Activated CD4-positive, alpha-beta T cell treated with anti-CD3 and anti-CD28 coated beads, Interleukin-2, amount 50 U/mL, for 48 hours (primary cell): ENCODE measurements at places on chromosomes 6 and 20.

- no peak for DNase-seq
Observed at GRCh38 chr20:63074182-63074581, 67.4 kb upstream of the BHLHE23 start.

DNA sequence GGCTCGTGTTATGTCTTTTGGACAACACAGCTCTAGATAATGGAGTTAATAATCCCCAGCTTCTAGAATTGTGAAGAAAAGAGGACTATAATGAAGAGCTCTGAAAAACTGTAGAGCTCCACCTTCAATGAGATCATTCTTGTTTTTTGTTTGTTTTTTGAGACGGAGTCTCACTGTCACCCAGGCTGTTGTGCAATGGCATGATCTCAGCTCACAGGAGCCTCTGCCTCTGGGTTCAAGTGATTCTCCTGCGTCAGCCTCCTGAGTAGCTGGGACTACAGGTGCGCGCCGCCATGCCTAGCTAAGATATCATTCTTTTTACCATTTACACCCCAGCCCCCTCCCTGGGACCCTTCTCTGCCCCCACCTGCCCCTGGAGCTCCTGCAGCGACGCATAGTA is 36.6 kb downstream of the ERGIC3 start:
- DNase-seq: no peak

DNA sequence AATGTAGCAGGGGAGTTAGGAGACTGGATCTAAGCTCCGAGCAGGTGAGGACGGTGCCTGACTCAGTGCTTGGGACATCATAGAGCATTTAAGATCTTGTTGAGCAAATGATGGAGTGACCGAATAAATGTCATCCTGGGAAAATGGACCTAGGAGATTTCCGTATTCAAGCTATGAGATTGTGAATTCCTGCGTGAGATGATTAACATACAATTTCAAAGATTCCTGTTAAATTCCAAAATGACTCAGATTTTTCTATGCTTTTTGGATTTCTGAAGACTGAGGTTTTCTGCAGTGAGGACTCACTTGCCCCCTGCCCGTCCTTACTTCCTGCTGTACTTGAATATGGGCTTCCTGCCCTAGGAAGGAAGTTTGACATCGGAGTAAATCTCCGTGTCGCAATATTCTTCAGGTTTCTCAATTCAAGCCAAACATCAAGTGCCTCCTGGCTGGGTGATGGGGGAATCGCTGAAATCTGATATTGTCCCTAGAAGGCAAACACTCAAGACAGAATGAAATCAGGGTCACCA is 5.2 kb downstream of the SYTL3 start:
- no peak for DNase-seq

GRCh38 chr20:2109425-2110210 is 8.0 kb downstream of the STK35 start:
- DNase-seq: no peak

GRCh38 chr6:138486249-138487101 is 12.8 kb downstream of the NHSL1 start:
- DNase-seq: no peak

DNA sequence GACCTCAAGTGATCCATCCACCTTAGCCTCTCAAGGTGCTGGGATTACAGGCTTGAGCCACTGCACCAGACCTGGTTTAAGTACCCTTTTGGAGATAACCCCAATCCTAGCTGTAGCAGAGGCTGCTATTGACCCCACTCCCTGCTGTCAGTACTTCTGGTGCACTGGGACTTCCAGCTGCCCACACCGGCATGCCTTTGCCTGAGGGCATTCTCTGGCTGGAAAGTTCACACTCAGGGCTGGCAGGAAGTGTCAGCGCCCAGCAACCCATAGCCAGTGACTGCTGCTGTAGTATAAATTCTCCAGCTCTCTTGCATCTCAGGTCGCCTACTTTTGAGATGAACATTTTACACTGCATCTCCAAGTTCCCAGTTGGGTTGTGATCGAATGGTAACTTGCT is 75.3 kb downstream of the UTRN start:
- DNase-seq: no peak

- DNase-seq: no peak
Observed at GRCh38 chr6:154123155-154123956, 84.3 kb downstream of the OPRM1 start.

- DNase-seq: no peak
Observed at GRCh38 chr6:7241160-7241559, 71.8 kb downstream of the SSR1 start.

GRCh38 chr6:151772446-151772845 is 35.0 kb upstream of the ESR1 start:
- no peak for DNase-seq

DNA sequence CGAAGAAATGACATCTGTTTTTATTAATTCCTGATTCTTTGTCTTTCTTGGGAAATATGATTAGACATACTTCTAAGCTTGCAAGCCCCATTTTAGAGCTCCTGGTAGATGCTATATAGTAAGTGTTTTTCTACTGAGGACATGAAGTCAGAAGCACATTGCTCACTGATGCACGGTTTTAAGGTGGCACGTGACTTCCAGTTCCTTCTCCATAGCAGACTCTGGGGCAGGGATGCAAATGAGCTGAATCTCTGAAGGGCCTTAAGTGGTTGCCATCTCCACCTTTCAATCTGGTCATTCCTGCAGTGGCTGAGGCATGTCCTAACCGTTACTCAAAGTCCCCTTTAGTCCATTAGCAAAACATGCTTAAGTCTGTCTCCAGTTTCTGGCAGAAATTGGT is 421.2 kb upstream of the HTR1E start:
- DNase-seq: no peak

DNA sequence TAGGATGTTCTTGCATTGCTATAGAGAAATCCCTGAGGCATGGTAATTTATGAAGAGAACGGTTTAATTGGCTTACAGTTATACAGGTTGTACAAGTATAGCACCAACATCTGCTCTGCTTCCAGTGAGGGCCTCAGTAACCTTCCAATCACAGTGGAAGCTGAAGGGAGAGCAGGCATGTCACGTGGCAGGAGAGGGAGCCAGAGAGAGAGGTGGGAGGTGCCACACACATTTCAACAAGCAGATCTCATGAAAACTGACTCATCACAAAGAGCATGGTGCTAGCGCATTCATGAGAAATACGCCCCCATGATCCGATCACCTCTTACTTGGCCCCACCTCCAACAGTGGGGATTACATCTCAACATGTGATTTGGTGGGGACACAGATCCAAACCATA is 871.2 kb downstream of the TFAP2A start:
- DNase-seq: no peak

DNA sequence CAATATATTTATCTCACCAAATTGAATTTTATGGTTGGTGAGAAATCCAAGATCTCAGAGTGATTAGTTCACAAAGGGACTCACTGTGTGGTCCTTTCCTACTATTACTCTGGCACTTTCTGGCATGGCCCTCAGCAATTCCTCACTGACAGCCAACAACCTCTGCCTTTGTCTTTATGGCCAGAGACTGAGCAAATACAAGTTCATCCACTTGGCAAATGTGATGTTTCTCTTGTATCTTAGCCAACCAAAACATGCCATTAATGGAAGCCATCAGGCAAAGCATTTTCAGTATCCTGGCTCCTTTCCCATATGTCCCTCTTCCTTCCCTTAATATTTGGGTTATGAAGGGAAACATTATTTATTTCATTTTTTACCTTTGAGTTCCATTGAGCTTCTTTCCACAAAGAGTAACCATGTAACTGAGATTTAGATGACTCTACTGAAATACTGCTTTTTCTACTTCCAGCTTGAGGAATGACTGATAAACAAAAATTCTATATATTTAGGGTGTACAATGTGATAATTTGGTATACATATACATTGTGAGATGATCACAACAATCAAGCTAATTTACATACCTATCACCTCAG is 30.8 kb upstream of the SMLR1 start:
- no peak for DNase-seq

GRCh38 chr6:76174722-76175121 is 102.3 kb upstream of the IMPG1 start:
- no peak for DNase-seq

DNA sequence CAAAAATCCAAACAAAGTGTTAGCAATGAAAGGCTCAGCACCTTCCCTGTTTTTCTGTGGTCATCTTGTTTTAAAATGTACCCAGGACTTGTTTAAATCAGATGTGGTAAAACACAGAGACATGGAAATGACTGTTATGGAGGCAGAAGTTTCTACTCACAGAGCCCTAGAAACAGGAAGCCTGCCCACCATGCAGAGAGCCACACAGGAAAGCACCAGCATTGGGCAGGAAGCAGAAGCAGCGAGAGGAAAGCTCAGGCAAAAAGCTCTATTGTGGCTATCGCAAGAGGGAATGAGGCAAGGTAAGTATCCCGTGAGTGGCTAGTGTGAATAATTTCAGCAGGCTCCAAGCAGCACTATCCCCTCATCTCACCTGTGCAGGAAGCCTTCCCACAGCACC is 42.8 kb downstream of the GPR6 start:
- DNase-seq: no peak

DNA sequence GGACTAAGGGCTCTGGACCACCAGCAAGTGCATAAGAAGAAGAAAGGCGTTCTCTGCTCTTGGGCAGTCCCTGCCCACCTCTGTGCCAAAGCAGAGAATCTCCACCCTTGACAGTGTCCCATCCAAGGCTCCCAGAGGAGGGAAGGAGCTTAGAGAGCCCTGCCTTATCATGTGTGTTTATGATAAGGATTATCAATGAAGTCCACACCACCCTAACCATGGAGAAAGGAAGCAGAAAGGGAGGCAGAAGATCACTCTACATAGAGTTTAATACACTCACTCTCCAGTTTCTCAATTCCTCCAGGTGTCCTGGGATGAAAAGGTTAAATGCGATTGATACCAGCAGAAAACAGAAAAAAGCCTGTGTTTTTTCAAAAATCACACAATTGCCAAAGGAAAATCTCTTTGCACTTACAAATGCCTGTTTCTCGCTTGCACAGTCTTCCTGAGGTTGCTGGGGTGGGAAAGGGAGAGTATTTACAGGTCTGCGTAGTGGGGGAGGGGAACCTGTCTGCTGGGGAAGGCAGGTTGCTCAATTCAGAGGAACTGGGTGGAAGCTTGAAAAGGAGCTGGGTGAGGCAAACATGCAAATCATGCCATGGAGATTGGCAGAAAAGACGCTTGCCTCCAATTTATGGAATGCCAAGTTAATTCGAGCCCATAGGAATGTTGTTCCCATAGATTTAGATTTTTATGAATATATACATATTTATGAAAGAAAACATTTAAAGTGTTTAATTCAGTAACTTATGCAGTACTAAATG is 104.0 kb downstream of the EYA2 start:
- DNase-seq: no peak

DNA sequence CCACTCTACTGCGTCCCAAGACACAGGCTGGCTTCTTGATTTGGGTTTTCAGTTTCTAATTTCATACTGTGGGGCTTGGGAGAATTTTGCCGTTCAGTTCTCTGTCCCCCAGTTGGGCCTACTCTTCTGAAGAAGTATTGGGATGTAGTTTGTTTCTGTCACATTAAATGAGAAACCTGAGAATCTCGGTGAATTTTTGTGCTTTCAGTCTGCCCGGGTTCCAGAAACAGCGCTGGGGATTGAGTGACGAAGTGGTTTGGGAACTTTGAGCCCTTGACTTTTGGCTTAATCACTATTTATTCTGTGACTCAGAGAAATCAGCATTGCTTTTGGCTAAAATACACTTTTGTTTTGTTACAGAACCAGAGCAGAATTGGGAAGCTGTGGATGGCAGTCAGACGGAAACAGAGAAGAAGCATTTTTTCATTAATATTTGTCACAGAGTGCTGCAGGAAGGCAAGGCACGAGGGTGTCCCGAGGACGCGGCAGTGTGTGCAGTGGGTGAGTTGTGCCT is 74.0 kb downstream of the IGF2R start:
- DNase-seq: no peak

DNA sequence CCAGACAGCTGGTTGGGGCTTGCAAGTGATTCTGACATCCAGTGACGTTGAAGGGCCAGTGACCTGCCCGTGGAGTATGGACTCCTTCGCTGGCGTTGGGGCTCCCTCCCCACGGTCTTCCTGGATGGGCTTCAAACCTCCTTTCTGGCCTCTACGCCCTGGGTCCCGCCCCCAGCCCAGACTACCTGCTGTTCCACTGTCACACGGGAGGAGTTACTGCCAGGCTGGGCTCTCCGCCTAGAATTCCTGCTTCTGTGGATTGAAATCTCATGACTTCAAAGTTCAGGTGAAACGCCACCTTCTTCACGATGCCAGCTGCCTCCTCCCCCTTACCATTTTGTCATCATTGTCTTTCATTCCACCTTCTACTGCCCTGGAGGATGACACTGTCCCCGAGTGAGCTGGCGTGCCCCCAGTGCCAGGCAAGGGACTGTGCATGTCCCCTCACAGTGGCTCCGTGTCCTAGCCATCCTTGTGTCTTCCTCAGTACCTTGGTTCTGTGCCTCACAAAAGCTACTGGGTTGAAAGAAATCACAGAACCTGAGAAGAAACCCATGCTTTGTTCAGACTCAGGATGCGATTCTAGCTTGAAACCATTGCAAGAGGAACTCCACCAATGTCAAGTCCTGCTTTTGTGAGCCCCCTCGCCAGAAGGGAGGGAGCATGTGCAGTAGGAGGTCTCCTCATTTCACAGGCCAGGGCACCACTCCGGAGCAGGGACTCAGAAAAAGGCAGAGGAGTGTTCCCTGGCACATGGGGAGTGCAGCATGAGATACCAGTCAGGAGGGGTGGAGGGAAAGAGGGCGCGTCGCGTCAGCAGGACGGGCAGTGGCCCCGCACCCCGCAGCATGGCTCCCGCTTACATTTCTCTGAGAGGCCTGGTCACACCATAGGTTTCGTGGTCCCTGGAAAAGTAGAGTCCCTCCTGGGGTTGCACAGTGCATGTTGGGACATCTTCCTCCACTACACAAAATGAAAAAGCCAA is 11.0 kb upstream of the IRF4 start:
- no peak for DNase-seq

DNA sequence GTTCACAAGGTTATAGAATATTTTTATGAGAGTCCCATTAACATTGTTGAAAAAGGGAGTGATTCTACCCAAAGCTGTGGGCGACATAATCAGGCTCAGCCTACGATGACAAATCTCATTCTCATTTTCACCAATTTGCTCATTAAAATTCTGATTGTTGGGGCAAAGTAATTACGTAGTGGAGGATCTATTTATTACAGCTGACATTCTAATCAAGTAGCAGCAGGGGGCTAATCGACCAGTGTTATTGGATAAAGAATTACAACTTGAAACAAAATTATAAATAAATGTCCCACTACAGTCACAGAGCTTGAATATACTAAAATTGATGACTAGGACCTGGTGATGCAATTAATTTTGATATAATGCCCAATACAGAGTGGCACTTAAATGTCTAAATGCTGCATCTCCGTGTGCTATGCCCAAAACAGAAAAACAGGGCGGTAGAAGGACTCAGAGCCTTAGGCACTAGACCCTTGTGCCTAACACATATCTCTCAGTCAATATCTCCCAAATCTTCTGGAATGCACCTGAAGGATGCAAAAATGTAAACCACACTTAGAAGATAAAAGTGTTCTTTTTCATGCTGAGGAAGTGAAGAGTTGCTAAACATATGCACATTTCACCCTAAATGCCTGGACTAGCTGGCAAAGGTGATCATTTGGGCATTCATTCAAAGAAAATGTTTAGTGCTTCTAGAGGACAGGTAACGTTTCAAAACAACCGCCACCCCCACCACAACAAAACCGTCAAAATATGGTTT is 88.3 kb downstream of the CD24 start:
- DNase-seq: no peak

GRCh38 chr20:39398656-39399055 is 436.5 kb downstream of the DHX35 start:
- DNase-seq: no peak

GRCh38 chr6:142387997-142388815 is 86.4 kb downstream of the ADGRG6 start:
- no peak for DNase-seq
